ENCODE measurements at places on chromosomes 4 and X.

GRCh38 chr4:74385386-74385785 is 20.4 kb downstream of the EREG start:
- no peak for DNase-seq

GRCh38 chr4:127501103-127501502 is 131.7 kb upstream of the INTU start:
- no peak for DNase-seq

- DNase-seq = no peak
These were observed 6.8 kb downstream of the SEPTIN6 start for GRCh38 chrX:119686087-119686691.

- no peak for DNase-seq
These were observed 10.4 kb downstream of the ACOT9 start for GRCh38 chrX:23732704-23733103.

DNA sequence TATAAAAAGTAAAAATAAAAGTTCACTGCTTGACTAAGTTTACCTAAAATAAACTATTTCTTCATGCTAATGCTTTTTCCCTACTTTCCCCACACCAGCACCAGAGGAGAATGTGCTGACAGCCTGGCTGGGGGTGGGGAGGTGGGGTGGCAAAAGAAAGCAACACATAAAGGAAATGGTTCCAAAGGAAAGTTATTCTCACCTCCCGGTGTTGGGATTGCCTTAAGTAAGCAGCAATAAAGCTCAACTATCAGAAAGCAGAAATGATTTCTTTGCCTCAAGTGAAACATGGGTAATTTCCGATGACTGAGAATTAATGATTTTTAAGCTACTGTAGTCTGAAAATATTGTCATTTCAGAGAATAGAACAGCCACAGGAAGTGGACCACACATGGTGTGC is 84.5 kb upstream of the DKK2 start:
- DNase-seq = no peak

- no peak for DNase-seq
These were observed 61.5 kb upstream of the GATB start for GRCh38 chr4:151822331-151822730.

GRCh38 chr4:155085843-155086530 is 122.4 kb upstream of the NPY2R start:
- no peak for DNase-seq

GRCh38 chr4:133129237-133129636 is 19.9 kb upstream of the PCDH10 start:
- no peak for DNase-seq

GRCh38 chrX:69280933-69281332 is 115.7 kb upstream of the PJA1 start:
- DNase-seq = no peak

DNA sequence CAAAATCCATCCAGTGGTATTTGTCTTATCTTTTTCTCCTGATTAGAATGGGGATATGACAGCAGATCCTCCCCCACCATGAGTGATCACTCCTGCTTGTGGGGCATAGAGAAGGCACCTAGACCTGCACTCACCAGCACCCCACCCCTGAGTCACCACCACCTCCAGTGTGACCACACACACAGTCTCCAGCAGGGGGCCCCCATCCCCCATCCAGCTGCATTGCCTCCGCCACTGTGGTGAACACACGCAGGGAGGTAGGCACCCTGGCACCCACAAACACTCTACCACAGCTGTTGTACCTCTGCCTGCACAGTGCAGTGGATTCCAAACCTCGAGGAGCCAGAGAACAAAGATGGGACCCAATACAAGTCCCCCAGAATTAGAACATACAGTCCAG is 9.0 kb upstream of the MAGEA8 start:
- peak; percentile 41 for DNase-seq

DNA sequence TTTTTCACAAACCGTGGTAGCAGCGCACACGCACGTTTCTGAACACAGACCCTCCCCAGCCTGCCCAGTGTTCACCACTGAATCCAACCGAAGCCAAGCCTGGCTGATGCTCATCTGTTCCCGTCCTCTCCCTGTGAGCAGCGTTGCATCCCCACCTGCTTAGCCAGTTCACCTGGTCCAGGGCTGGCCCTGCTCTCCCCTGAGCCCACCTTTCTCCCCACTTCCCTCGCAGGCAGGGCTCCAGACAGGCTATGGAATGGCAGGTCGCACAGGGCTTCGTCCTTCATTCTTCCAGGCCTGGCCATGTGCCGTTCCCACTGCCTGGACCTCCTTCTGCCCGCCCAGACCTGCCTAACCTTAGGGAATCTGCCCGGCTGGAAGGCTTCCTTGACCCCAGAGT is 246.9 kb downstream of the EVC2 start:
- no peak for DNase-seq

GRCh38 chr4:148332486-148332885 is 109.7 kb downstream of the NR3C2 start:
- no peak for DNase-seq

DNA sequence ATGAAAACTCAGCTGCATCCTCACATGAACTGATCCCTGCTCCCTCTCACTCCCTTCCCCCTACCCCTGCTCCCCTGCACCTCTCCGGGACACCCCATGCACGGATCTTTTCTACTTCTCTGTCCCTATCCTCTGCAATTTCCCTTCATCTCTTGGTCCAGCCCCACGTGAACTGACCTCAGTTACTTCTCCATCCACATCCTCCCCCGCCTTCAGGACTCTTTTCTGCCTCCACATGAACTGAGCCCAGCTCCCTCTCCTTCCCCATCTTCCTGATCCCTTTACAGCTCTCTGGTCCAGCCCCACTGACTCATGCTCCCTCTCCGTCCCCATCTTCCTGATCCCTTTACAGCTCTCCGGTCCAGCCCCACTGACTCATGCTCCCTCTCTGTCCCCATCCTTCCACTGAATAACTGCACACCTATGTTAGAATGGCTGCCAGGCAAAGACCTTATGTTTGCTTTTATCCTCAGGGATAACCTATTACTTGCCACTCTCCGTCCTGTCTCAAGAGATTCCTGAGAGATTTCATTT is 5.6 kb downstream of the CETN2 start:
- no peak for DNase-seq

DNA sequence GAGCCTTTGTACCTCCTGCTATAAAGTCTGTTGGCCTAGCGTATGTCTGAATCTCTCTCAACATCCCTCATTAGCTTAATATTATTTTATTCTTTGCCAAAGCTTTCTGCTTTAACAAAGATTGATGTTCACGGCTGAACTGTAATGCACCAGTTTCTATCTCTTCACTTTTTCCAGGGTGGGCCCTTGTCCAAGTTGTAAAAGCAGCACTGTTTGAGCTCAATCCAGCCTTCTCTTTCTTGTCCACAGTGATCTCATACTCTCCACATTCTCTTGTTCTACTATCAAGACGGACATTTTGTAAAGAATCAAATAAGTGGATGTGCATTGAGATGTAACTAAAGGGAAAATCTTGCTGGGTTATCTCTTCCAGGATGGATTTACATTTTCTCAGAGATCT is 34.4 kb upstream of the RTL3 start:
- no peak for DNase-seq

DNA sequence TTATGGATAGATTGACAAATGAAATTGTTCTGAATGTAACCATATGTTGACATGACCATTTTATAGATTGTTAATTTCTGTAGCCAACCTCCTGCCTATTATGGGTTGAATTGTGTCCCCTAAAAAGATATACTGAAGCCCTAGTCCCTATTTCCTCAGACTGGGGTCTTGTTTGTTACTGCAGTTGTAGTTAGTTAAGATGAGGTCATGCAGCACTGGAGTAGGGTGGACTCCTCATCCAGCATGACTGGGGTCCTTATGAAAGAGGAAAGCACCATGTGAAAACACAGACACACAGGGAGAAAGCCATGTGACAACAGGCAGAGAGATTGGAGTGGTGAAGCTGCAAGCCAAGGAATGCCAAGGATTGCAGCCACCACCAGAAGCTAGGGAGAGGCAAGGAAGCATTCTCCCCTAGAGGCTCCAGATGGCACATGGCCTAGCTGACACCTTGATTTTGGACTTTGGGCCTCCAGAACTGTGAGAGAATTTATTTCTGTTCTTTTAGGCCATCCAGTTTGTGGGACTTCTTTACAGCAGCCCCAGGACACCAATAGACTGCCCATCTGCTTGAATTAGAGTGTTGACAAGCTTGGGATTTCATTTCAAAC is 14.0 kb downstream of the MTM1 start:
- DNase-seq = no peak

- no peak for DNase-seq
These were observed 4.8 kb upstream of the MAP7D3 start for GRCh38 chrX:136256026-136256425.

DNA sequence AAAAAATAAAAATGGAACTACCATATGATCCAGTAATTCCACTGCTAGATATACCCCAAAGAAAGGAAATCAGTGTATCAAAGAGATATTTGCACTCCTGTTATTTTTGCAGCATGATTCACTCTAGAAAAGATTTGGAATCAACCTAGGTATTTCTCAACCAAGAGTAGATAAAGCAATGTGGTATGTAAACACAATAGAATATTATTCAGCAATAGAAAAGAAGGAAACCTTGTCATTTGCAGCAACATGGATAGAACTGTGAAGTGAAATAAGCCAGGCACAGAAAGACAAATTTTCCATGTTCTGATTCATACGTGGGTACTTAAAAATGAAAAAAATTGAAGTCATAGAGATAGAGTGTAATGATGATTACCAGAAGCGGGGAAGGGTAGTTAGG is 362.3 kb upstream of the EPHA5 start:
- no peak for DNase-seq

DNA sequence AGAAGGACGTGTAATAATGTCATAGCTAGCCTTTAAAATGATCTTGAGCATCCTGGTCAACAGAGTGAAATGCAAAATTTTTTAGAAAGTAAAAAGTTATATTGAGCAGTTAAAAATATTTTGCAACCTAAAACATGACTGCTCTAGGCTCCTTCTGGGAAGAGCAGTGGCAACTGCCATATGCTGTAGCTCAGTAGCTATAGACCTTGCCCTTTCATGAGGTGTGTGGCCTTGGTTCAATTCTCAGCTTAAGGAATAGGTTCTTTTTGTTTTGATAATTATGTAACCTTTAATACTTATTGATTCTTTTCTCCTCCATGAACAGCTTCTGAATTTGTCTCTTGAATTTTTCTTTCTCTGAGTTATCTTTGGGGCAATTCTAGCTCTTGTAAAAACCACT is 105.0 kb downstream of the ARSJ start:
- no peak for DNase-seq

- DNase-seq = no peak
These were observed 40.2 kb downstream of the ABCB7 start for GRCh38 chrX:75115707-75116413.

DNA sequence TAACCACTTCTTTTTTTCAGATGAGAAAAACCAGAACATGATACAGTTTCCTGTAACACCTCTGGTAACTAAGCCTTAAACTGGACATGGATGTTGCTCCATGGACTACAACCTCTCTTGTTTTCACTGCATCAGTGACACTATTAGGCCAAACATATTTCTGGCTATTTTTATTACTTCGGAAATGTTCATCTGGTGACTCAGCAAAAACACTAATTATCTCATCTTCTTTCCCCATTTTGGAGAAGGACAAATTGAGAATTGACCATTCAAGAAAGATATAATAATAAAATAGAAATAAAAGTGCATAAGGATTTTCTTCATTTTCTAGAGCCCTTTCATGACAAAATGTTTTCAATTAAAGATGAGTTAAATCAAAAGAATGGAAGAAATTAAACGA is 361.9 kb upstream of the TECRL start:
- no peak for DNase-seq

DNA sequence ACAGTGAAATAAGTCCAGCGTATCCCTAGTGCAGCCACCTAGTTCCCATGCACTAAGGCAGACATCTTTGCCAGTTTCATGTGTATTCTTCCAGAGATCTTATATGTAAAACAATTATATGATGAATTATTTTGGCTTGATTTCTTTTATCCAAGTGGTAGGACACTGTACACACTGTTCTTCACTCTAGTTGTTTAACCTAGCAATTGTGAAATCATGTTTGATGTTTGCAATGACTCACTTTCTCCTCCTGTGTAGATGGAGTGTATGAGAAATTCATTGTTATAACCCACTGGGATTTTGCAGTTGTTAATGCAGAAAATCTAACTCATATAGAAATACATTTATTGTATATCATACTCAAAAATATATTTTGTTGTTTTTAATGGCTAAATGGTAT is 17.5 kb upstream of the TBC1D1 start:
- DNase-seq = no peak

- DNase-seq = no peak
These were observed 714.5 kb downstream of the CCSER1 start for GRCh38 chr4:90841676-90842075.

- DNase-seq = no peak
These were observed 5.9 kb downstream of the EMCN start for GRCh38 chr4:100511896-100512295.

All from stimulated activated CD8-positive, alpha-beta memory T cell treated with anti-CD3 and anti-CD28 coated beads, Interleukin-7, amount 100 ng/mL, for 24 hours (primary cell).